C1 segment of cervical spinal cord (tissue), 14 donors: ENCODE measurements at places on chromosomes 5 and 9.

- no peak for DNase-seq
Measured at GRCh38 chr5:169270827-169271226, 30.1 kb downstream of the SLIT3 start.

DNA sequence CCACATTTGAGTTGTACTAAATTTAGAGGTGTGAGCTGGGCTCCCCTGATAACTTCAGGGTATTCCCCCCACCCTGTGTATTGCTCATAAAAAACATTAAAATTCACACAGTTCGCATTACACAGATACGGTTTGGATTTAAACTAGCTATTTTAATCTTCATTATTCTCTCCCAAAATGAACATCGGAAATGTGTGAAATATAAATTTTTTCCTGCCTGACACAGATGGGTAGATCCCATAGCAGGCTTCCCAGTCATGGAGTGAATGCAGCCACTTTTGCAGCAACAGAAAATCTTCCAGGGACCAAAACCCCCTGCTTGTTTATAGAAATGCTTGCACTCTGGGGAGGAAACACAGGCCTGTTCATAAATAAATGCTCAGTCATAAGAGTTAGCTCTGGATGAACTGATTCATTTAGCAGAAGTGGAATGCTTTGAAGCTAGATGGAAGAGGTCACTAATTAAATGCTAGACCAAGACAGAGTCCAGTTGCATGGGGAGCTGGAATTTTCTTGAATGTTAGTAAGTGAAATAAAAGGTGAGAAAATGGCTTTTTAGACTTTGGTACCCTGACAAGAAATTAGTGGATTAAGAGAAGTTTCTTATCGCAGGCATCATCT, 115.6 kb downstream of the PDE8B start:
- no peak for DNase-seq

DNA sequence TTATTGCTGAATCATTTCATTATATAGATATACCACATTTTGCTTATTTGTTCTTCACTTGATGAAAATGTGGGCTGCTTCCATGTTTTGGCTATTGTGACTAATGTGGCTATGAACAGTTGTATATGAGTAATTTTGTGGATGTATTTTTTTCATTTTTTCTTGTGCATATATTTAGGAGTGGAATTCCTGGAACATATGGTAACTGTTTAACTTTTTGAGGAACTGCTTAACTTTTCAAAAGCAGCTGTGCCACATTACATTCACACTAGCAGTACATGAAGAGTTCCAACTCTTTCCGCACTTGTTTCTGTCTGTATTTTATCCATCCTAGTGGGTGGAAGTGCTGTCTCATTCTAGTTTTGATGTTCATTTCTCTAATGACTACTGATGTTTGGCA, 67.8 kb downstream of the JAK2 start:
- DNase-seq = no peak

- no peak for DNase-seq
Measured at GRCh38 chr9:119967867-119968535, 598.8 kb upstream of the BRINP1 start.

DNA sequence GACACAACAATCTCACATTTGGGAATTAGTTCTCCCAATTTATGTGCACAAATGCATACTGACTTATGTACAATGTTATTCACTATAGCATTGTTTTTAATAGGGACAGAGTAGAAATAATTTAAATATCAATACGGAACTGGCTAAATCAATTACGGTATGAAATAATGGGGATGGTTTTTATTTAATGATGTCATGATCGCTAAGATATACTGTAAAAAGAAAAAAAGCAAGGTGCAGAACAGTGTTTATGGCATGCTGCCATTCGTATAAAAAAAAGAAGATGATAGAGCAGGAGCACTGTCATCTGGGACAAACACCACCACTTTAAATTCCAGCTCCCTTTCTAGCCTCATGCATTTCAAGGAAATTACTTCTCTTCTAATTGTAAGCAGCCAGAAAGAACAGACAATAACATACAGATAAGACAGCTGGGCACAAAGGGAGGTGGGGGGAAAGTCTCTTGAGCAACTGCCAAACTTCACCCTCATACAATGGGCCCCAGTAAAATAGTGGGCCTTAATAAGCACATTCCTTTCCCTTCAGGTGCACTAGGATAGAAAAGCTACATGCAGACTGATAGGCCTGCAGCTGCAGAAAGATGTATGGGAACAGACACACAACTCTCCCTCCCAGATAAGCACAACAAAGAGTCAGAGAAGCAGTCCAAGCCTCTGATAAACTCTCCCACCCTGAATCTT, 8.4 kb downstream of the SREK1IP1 start:
- DNase-seq = no peak

- no peak for DNase-seq
Measured at GRCh38 chr9:131013771-131014676, 5.0 kb downstream of the LAMC3 start.

DNA sequence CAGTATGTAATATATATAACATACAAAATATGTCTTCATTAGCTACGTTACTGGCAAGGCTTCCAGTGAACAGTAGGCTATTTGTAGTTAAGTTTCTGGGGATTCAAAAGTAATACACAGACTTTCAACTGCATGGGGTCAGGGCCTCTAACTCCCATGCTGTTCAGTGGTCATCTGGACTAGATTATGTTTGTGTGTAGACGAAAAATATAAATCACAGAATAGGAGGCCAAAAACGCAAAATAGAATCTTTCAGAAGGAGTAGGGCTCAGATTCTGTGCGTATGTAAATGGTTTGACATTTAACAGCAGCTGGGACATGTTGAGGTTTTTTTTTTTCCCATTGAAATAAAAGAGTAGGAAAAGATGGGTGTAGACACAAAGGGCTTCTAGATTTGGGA, 1048.7 kb upstream of the WWC1 start:
- DNase-seq = no peak

DNA sequence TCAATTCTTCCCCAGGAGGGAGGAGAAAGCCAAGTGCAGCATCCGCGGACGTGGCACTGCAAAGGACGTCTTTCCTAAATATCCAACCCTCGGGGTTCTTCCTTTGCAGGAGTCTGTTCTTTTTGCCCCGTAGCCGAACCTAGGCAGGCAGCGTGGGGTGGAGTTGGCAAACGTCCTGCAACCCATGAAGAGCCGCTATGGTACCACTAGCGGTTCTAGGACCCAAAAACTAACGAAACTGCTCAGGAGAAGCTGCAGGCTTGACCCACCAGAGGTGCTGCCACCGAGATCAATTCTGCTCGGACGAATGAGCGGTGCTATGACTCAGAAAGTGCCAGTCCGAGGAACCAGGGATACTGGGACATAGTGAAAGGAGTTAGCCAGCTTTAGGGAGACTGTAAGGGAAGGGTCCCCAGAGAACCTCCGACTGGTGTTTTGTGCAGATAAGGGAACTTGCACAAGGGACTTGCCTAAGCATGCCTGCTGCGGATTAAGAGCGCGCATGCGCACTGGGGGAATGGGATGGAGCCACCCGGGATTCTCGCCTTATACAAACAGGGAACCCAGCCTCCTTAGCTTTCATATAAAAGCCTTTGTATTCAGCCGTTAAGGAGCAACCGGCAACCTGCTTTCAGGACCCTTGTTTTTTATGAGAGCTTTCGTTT, 32.7 kb downstream of the ANXA2R start:
- DNase-seq = peak; percentile 23

DNA sequence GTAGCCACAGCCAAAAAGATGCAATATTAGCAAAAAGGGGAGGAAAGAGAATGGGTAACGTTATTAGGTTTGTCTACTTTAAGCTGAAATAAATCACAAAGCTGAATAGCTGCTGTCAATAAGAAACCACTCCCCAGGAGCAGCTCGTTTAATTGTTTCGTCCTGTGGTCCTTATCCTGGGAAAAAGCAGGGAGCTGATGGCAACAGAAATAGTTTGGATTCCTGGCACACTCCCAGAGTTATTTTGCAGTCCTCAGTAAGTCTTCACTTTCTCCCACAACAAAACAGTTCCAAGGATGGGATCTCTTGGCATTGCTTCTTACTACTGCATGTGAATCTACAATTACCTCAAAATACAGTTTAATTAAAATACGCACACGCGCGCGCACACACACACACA, 28.8 kb downstream of the FRMD3 start:
- no peak for DNase-seq

DNA sequence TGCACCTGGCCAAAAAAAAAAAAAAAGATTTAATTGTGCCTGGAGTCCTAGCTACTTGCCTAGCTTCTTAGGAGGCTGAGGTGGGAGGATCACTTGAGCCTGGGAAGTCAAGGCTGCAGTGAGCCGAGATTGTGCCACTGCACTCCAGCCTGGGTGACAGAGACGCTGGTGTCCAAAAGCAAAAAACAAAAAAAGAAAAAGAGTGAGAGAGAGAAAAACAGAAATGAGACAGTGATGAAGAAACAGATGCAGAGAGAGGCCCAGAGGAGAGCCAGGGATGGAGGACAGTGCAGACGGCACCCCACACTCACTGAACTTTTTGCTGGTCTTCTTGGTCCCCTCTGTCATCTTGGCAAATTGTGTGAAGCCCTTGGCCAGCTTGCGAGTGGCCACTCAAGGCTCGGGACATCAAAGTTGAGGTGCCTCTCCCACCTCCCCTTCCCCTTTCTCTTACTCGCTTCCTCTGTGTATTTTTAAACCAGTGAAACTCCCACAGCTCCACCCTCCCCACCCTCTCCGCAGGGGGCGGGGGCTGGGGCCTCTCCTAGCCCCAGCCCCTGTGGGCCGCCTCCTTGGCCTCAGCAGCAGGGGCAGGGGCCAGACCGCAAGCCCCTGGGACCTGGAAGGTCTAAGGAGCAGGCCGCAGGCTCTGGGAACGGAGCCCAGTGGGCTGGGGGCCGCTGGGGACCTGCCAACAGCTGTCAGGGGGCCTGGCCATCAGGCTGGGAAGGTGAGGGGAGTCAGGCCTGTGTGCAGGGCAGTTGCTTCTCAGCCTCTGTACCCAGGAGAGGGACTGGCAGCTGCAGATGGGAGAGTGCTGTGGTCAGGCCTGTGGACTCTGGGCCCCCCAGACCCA, at the start of gene SH2D3C:
Gene SH2D3C (minus strand): TSS at position 387 of the 856 bp plus-strand sequence. CDS start 39 bp downstream, at position 348.
- DNase-seq = no peak

DNA sequence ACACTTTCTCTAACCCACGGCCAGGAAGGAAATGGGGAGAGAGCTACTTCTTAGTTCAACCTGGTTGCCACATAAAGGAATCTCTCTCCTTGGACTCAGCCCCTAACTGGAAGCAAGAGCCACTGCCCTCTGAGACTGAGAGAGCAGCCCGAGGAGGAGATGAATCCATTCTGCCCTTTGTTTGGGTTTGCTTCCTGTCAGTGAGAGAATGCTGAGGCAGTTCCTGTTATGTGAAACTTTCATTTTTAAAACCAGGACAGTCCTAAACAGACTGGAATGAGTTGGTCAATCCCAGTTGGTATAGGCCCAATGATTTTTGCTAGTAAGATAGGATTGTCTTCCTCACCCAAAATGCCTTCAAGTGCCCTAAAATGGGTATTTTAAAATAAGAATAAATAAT, 205.1 kb downstream of the NTRK2 start:
- DNase-seq = no peak

DNA sequence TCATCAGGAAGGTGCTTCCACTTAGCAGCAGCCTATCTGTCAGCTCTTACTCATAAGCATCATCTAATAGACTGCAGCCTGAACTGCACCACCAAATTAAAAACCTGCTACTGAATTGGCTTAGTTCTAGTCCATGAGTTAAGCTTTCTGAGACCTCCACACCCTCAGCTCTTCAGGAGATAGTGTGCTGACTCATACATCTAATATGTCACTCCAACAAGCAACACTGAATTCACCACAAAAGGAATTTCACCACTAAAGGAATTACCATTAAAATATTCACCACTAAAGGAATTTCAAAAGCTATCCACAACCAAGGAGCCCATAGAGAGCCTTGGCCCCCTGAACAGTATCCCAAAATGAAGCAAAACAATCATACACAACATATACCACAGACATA, 418.5 kb upstream of the RORB start:
- DNase-seq = no peak

GRCh38 chr9:87443006-87443405, 54.7 kb upstream of the DAPK1 start:
- no peak for DNase-seq

GRCh38 chr5:88428633-88429032, 160.0 kb upstream of the TMEM161B start:
- no peak for DNase-seq

- DNase-seq = peak; percentile 70
Measured at GRCh38 chr5:98927989-98928872, 576 bp downstream of the CHD1 start.

- DNase-seq = no peak
Measured at GRCh38 chr9:127550282-127550681, 61.8 kb upstream of the STXBP1 start.

- DNase-seq = no peak
Measured at GRCh38 chr5:118405650-118406061, 582.7 kb downstream of the DTWD2 start.

GRCh38 chr5:141783005-141783946, 94.9 kb downstream of the PCDH1 start:
- DNase-seq = no peak

DNA sequence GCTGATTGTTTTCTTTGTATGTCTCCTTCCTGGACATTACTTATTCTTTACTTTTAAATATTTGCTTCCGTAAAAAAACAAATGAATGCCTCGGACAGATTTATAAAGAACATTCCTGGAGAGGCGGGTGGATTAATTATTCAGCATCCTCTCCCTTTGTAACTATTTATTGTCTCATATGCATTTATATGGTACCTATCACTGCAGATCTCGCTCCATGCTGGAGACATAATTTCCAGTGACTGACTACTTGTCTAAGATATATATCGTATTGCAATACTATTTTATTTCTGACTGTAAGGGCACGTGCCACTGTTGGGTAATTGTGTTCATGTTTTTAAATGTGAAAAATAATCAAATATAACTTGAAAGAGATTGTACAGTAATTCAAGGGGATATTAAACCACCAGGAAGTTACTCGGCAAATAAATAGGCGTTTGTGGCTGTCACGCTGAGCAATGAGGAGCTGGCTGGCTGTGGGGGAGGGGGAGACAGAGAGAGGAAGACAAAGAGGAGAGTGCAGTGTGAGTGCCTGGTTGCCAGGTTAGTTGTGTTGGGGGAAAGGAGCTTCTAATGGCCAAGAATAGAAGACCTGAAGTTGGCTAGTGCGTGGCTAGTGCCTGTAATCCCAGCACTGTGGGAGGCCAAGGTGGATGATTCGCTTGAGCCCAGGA, 131.8 kb upstream of the GABRP start:
- DNase-seq = no peak

- no peak for DNase-seq
Measured at GRCh38 chr5:18491349-18491748, 857.1 kb downstream of the TAF11L14 start.

DNA sequence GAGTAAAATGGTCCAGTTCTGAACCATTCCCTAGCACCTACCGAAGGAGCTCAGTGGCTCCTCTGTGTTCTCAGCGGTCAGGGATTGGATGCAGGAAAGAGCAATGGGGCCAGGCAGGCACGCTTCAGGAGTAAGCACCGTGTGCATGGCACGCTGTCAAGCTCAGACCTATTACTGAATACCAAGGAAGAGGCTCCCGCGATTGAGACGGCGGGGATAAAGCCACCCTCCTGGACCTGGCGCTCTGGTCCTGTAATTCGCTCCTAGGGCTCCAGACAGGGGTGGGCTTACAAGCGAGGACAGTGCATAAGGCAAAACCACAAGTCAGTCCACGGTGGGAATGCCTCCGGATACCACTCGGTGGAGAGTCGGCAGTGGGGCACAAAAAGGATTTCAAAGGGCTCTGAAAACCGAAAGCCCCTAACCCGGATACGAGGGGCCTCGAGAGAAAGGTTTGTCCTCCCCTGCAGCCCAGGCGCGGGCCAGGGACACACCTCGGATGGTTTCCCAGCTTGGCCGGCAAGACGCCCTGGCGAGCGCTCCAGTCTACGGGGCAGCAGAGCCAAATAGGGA, 988 bp downstream of the OXCT1 start:
- no peak for DNase-seq

- DNase-seq = no peak
Measured at GRCh38 chr9:106857811-106858470, 5.0 kb upstream of the ZNF462 start.

GRCh38 chr5:72234265-72234700, 85.8 kb downstream of the MRPS27 start:
- no peak for DNase-seq
